ENCODE measurements at places on chromosomes 4 and X. TPM values are rescaled to one million over a fixed set of nuclear protein-coding genes. Genes with fewer than 3 reads are reported as not detected.

The MGAT4D gene
- not detected for total RNA-seq

The UGT2B17 gene
- not detected for total RNA-seq

The BTK gene
- total RNA-seq, result not detected

The LRP2BP gene
- 0.37 TPM for total RNA-seq

The MEPE gene
- not detected for total RNA-seq

The WDFY3 gene
- 56.8 TPM for total RNA-seq
